EL (cell line): ENCODE measurements at places on chromosomes 1 and 21.

DNA sequence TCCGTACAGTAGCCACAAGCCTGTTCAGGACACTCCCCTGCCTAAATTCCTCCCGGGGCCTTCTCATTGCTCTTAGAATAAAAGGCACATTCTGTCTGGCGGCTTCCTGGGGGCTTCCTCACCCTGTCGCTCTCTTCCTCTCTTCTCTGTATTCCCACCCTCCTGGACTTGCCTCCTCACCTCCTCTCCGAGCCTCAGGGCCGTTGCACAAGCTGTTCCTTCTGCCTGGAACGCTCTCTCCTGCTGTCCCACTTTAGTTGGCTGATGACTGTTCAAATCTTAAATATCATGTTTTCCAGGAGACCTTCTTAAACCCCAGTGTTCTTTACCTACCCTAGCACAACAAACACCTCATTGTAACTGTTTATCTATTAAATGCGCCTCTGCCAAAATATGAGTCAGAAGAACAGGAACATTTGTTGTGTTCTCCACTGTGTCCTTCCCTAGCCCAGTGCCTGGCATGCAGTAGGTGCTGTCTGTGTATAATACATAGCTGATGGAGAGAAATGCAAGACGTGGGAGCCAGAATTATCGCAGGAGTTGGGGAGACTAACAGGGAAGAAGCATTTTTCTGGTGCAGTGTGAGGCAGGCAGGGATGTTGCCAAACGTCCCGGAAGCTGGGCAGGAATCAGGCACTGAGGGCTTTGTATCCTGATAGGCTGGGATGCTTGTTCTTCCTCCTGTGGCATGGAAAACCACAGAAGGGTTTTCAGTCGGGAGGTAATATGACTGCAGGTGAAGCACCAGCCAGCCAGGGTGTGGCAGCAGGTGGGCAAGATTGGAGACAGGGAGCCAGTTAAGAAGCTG is 24.1 kb upstream of the THRAP3 start:
- DNase-seq = no peak

DNA sequence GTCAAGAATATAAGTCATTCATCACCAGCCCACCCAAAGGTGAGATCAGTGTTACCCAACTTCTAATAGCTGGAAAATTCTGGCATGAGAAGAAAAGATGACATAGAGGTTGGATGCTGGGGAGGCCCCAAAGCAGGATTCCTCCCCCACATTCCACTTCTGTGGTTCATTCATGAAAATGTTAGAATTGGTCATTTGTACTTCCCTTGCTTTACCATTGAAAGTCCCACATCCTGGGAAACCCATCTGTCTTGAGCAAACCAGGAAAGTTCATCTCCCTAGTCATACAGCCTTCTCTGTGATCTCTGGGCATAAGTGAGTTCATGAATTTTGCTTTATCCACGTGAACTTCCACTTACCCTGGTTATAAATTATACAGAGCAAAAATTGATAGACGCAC is 66.8 kb downstream of the SERINC2 start:
- DNase-seq = peak; percentile 59

DNA sequence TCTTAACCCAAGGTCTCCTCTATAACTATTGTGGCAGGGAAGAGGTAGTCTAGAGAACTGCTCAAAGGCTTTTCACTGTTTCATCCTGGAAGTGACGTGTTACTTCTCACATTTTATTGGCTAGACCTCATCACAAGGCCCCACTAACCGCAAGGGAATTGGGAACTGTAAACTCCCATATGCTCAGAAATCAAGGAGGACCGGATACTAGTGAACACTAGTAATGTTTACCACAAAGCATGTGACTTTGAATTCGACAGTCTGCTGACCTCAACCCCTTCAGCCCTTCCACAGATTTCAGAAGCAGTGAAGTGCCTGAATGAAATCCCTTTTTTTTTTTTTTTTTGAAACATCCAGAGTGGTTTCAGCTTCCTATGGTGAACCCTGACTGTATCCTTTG is 3.4 kb upstream of the EEIG2 start:
- DNase-seq = no peak

- DNase-seq = no peak
Observed at GRCh38 chr1:170156594-170156993, 10.8 kb downstream of the NTMT2 start.

- DNase-seq = no peak
Observed at GRCh38 chr1:232983375-232983774, 33.0 kb downstream of the NTPCR start.

DNA sequence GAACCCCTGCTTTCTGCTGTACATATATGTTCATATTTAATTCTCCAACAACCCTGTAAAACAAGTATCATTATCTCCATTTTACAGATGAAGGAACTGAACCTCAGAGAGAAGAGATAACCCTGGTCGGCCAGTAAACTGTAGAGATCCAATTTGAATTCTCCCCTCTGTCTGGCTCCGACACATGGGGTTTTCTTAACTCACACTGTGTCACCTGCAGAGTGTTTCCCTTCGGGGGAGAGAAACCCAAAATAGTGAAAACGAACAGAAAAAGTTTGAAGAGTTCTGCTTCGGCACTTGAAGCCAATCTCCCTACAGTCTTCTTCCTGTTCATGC is 17.4 kb upstream of the BCAR3 start:
- no peak for DNase-seq

DNA sequence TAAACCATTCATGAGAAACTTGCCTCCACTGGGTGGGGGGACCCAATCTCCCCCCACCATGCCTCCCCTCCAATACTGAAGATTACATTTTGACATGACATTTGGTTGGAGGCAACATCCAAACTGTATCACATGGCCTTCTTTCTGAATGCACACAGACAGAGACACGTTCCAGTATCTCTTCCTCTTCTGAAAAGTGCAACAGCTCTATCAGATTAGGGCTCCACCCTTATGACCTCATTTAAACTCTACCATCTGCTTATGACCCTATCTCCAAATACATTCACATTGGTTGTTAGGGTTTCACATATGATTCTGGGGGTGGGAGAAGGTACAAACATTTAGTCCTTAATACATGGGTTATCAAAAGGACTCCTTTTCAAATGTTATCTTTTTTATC is 481.8 kb upstream of the NFIA start:
- no peak for DNase-seq

GRCh38 chr1:67700692-67701410 is 15.8 kb downstream of the GADD45A start:
- peak; percentile 50 for DNase-seq
